ENCODE measurements at places on chromosomes 7 and 10.

DNA sequence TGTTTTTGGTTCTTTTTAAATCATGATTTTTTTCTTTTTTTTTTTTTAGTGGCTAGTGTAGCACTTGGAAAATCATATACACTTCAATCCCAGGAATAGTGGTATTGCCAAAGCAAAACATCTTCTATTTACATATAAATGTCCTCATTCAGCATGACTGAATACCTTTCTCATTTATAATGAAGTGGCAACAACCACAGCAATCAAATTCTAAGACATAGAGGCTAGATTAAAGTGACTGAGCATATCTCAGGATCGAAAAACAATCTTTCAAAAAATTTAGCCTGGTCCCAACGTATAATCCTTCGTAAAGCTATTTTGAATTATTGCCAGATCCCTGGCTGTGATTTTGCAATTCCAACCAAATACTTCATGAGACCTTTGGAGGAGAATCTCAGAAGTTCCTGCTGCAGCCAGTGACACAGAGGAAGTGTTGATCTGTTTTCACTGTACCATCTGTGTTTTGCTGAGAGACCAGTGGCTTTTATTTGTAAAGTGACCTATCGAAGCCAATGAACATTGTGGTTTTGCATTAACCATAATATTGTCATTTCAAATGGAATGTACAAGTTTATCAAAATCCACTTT is 29.8 kb upstream of the SP8 start:
- no peak for DNase-seq

GRCh38 chr7:531777-532176 is 12.1 kb upstream of the PDGFA start:
- no peak for DNase-seq

- no peak for DNase-seq
Observed at GRCh38 chr10:17904564-17904963, 47.2 kb upstream of the SLC39A12 start.

GRCh38 chr10:71691405-71691804 is 28.2 kb downstream of the C10orf105 start:
- no peak for DNase-seq

GRCh38 chr7:43803865-43804264 is 45.4 kb downstream of the BLVRA start:
- DNase-seq: no peak

Measured in NCI-H226 (cell line).